Neural crest cell (in vitro differentiated cells): ENCODE measurements at places on chromosomes 3 and 15.
A peak's percentile ranks its signal among the peaks of the same experiment; 100 is the strongest.

DNA sequence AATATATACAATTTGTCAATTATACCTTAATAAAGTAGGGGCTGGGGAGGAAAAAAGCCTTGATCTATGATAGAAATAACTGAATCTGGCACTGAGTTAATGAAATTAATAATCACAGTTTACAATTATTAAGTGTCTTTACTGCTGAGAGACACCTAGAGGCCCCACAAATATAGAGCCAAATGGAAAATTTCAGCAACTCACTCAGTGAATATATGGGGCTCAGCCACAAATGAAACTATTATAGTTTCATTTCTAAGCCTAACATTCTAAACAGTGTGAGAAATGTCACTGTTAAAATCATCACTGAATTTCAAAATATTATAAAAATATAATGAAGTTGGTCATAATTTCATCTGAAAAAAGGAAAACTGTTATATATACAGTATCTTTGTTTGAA lies 40.3 kb downstream of the GNB4 start:
- no peak overlapping the region for H3K27ac ChIP-seq
- peaks cover 4% of the 10 kb centered on the region for H3K4me1 ChIP-seq
- H3K4me3 ChIP-seq = no peak overlapping the region
- H3K27me3 ChIP-seq = no peaks in the 10 kb centered on the region
- DNase-seq = no peak

DNA sequence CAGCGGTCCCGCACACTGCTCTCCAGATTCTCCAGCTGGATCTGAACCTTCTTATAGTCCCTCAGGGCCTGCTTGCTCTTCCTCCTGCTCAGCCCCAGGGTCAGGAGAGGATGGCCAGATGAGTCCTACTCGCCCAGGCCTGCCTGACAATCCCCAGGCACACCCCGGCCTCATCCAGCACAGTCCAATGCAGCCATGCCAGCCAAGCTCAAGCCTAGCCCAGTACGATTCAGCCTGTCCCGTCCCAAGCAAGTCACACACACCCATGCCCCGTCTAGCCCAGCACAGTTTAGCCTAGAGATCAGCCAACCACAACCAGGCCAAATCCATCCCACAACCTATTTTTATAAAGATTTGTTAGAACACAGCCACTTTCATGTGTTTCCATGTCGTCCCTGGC lies 16.8 kb downstream of the PLXNB1 start:
- H3K27me3 ChIP-seq = no peaks in the 10 kb centered on the region
- peak overlapping the region; percentile 8 for H3K4me3 ChIP-seq

GRCh38 chr15:95912280-95912625 lies 418.2 kb upstream of the NR2F2 start:
- no peak for DNase-seq
- H3K4me3 ChIP-seq = no peak overlapping the region
- H3K27ac ChIP-seq = no peak overlapping the region
- H3K27me3 ChIP-seq = no peaks in the 10 kb centered on the region
- no peaks in the 10 kb centered on the region for H3K36me3 ChIP-seq
- peaks cover 41% of the 10 kb centered on the region for H3K4me1 ChIP-seq

DNA sequence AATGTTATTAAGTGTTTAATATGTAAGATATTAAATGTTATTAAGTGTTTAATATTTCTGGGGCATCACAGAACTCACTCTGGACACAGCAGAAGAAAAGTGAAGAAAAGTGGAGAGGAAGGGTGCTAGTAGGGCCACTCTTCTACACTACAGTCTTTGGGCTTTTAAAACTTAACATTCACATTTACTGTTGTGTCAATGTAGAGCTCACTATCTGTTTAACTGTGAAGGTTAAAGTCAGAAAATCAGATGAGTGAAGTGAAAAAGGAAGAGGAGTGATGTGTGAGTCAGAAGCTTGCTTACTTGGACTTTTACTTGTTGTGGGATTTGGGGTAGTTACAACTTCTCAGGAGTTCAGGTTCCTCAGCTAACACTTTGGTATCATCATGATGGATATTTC lies 145.3 kb upstream of the DNAJC19 start:
- H3K4me1 ChIP-seq = peaks cover 10% of the 10 kb centered on the region
- no peaks in the 10 kb centered on the region for H3K36me3 ChIP-seq
- H3K27me3 ChIP-seq = no peaks in the 10 kb centered on the region
- H3K27ac ChIP-seq = no peak overlapping the region
- no peak for DNase-seq

GRCh38 chr3:35651851-35652250 lies 12.5 kb downstream of the ARPP21 start:
- H3K4me3 ChIP-seq = no peak overlapping the region
- no peak overlapping the region for H3K27ac ChIP-seq
- no peak for DNase-seq

DNA sequence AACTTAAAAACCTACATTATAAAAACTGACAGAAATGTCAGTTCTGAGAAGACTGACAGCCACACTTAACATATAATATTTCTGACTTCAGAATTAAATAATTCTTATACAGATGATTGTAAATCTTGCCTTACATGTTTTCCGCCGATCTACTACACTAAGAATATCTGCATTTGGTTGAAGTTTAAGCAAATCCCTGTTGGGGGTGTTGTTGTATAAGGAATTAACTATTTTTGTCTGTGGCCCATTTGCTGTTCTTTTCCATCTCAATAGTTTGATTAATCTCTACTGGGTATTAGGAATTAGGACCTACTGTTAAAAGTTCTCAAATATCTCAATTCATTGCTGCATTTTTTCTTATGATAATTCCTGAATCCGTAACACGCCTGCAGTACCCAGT lies 838.3 kb upstream of the ROBO1 start:
- no peak for DNase-seq
- no peaks in the 10 kb centered on the region for H3K4me1 ChIP-seq
- no peaks in the 10 kb centered on the region for H3K36me3 ChIP-seq
- no peak overlapping the region for H3K27ac ChIP-seq
- no peaks in the 10 kb centered on the region for H3K27me3 ChIP-seq

GRCh38 chr3:149487598-149488197 lies 13.2 kb downstream of the TM4SF4 start:
- H3K27me3 ChIP-seq = peaks cover 15% of the 10 kb centered on the region
- no peaks in the 10 kb centered on the region for H3K4me1 ChIP-seq
- no peak overlapping the region for H3K27ac ChIP-seq
- no peaks in the 10 kb centered on the region for H3K36me3 ChIP-seq
- peak; percentile 20 for DNase-seq

GRCh38 chr3:138638641-138639040 lies 30.1 kb downstream of the FAIM start:
- no peaks in the 10 kb centered on the region for H3K4me1 ChIP-seq
- H3K27ac ChIP-seq = no peak overlapping the region
- no peak for DNase-seq
- peaks cover 26% of the 10 kb centered on the region for H3K36me3 ChIP-seq
- no peak overlapping the region for H3K4me3 ChIP-seq
- H3K27me3 ChIP-seq = no peaks in the 10 kb centered on the region

DNA sequence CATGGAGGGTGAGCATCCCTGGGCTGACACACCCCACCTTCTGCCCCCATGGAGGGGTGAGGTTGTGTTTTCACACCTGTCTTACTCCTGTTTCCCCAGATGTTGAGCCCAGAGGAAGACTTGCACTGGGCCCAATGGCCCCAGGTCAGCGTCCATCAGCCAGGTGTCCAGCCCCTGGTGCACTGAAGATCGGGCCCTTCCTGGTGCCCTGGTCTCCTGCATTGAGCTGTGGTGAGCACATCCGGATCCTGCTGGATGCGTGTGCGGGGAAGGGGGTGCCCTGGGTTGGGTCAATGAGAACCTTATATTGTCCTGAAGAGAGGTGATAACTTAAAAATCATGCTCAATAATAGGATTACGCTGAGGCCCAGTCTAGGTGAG lies 227.3 kb downstream of the SNRPN start:
- no peaks in the 10 kb centered on the region for H3K36me3 ChIP-seq
- no peak for DNase-seq
- H3K4me1 ChIP-seq = no peaks in the 10 kb centered on the region
- no peaks in the 10 kb centered on the region for H3K27me3 ChIP-seq
- H3K27ac ChIP-seq = no peak overlapping the region

DNA sequence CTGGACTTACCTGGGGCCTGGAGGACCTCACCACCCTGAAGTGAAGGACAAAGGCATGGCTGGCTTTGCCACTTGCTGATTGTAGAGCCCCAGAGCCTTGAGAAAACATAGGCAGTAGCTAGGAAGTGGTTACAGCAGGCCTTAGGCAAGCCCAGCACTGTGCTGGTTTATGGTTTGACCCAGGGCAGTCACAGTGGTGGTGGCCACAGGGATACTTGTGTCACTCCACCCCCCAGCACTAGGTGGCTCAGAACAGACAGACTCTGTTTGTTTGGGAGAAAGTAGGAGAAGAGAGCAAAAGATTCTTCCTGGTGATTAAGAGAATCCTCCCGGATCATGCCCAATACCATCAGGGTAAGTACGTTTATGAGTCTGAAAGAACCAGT lies 13.2 kb upstream of the COL8A1 start:
- H3K27me3 ChIP-seq = peaks cover under 1% of the 10 kb centered on the region
- no peak overlapping the region for H3K4me3 ChIP-seq
- H3K27ac ChIP-seq = no peak overlapping the region
- DNase-seq = no peak

DNA sequence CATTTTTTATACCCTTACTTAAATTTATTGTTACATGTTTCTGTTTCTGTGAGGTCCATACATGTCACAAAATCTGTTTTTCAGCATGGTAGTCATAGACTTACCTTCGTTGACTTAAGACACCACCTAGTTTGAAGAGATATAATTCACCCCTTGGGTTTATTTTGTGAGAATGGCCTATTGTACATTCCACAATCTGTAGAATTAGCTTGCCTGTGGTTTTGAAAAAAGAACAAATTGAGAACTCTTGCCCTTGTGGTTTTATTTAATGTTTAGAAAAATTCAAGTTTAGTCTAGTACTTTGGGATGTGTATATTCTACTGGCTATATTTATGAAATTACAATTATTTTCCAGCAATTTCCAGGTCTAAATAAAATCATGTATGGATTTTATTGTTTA lies 31.6 kb downstream of the FILIP1L start:
- H3K27me3 ChIP-seq = no peaks in the 10 kb centered on the region
- no peak overlapping the region for H3K27ac ChIP-seq
- H3K4me1 ChIP-seq = peaks cover 15% of the 10 kb centered on the region
- DNase-seq = no peak
- no peak overlapping the region for H3K4me3 ChIP-seq

DNA sequence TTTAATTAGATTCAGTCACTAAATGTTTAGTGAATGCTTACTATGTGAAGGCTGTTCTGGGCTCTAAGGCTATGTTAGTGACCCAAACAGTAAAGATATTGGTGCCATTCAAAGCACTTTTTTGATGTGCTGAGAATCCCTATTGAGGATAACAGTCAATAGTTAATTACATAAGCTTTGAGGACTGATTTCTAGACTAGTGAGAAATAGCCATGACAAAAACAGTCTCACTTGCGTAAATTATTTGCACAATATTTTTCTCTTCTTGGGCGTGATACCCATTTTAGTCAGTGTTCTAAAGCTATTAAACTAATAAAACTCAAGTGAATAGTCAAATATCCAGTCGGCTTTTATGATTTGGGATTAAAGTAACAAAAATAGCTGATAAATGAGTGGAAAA lies 74.6 kb downstream of the UBE2E2 start:
- H3K36me3 ChIP-seq = no peaks in the 10 kb centered on the region
- no peak overlapping the region for H3K27ac ChIP-seq
- H3K4me3 ChIP-seq = no peak overlapping the region
- peaks cover 10% of the 10 kb centered on the region for H3K4me1 ChIP-seq
- no peaks in the 10 kb centered on the region for H3K27me3 ChIP-seq

- H3K4me1 ChIP-seq = no peaks in the 10 kb centered on the region
- DNase-seq = no peak
- no peaks in the 10 kb centered on the region for H3K27me3 ChIP-seq
- H3K27ac ChIP-seq = no peak overlapping the region
- no peak overlapping the region for H3K4me3 ChIP-seq
These were observed 81.7 kb upstream of the DPH6 start for GRCh38 chr15:35627696-35628095.

GRCh38 chr3:183213415-183214276 lies 39.4 kb upstream of the B3GNT5 start:
- H3K27me3 ChIP-seq = no peaks in the 10 kb centered on the region
- peaks cover 6% of the 10 kb centered on the region for H3K4me1 ChIP-seq
- no peak overlapping the region for H3K4me3 ChIP-seq
- no peak for DNase-seq
- no peaks in the 10 kb centered on the region for H3K36me3 ChIP-seq
